ENCODE measurements at places on chromosomes 12 and 14.

GRCh38 chr14:33781236-33781635, 169.6 kb downstream of the EGLN3 start:
- DNase-seq: no peak

- no peak for DNase-seq
Measured at GRCh38 chr12:113659015-113659414, 187.3 kb upstream of the LHX5 start.

DNA sequence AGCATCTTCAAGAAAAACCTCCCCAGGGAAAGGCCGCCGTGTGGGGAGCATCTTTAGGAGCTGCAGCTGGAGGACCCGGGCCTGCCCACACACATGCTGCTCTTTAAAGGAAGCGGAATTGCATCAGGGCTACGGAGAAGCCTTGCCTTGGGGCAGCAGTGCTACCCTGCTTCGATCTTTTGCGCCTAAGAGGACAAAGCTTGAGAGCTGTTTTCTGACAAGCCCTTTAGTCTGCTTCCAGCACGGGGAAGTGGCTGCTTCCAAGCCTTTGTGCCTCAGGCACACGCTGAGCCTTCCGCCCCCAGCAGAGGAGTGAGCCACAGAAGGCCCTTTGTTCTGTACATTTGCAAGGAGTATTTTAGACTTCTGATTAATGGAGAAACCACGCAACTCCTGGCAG, 31.5 kb downstream of the COA8 start:
- peak; percentile 59 for DNase-seq

DNA sequence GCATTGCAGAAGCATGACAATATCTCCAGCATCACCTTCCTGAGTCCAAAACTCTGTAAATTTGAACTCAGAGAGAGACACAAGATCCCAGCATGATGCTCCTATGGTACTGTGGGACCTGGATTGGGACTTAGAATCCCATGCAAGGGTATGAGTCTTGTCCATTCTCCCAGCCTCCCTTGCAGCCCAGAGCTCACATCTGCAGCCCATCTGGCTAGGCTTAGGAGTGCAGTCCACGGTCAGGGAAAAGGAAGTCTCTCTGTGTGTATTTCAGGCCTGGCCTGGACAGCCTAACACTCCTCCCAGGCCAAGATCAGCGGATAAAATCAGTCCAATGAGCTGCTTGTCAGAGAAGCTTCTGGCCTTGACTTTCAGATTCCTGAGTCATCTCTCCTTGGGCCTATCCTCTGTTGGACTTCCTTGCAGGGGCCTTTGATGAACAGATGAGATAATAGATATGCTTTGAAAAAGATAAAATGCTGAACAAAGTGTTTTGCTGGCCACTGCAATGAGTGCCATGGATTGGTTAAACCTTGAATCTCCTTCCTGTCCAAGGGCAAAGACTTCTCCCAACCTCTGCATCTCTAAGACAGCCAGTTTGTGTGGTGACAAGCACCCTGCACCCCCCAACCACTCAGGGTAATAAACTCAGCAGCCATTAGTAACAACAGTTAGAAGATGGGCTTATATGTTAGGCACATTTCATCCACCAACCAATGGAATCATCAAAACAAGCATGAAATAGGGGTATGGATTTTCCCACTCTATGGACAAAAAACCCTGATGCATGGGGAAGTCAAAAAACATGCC, 412.8 kb upstream of the TBX3 start:
- DNase-seq: no peak

- no peak for DNase-seq
Measured at GRCh38 chr14:45790293-45790692, 537.3 kb upstream of the MIS18BP1 start.

DNA sequence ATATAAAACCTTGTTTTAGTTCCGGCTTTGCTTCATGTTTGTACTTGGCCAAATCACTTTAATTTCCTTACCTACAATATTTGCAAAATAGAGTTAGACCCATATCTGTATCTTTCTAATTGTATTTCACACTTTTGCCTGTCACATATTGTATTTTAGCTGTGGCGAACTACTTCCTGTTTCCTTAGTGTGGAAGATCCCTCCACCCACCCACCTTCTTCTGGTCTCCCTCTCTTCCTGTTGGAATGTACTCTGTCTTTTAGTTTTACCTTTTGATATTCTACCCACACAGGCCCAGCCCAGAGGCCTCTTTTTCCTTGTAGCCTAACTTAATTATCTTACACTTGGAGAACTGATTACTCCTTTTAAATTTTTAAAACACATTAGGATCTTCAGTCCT, 78.2 kb downstream of the SCN8A start:
- DNase-seq: no peak

- DNase-seq: no peak
Measured at GRCh38 chr14:59419303-59419702, 45.9 kb downstream of the GPR135 start.

GRCh38 chr12:107418981-107419380, 266.6 kb upstream of the PWP1 start:
- no peak for DNase-seq

GRCh38 chr12:109879351-109880042, 844 bp downstream of the GLTP start:
- DNase-seq: no peak

DNA sequence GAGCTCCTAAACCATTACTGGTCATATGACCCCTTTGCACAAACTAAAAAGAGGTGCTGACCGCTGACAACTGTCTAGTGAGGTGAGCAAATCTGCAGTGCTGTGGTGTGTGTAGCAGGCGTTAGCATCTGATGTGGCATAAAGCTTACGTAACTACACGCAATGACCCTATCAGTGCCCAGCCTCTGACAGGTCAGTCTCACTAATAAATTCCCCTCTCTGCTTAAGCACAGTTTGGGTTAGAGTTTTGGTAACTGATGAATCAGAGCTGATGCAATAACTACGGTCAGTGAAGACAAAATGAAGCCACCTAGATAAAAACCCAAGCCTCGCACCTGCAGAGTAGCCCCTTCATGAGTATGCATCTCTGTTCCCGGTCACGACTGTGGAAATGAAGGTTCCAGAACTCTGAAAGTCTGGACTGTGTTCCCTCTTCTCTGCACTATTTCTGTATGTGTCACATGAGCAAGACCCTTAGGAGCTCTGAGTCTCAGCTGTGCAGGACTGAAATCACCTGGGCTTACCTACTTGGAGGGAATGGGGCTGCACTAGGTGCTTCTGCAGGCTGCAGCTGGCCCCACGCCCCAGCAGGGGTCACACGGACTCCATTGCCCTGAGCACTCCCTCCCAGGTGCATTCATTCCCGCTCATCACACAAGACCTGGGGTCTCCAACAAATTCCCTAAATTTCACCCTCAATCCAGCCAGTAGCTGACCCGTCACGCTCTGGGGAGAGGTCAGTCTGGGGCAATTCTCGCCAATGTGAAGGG, 54.4 kb downstream of the RIMBP2 start:
- DNase-seq: no peak

DNA sequence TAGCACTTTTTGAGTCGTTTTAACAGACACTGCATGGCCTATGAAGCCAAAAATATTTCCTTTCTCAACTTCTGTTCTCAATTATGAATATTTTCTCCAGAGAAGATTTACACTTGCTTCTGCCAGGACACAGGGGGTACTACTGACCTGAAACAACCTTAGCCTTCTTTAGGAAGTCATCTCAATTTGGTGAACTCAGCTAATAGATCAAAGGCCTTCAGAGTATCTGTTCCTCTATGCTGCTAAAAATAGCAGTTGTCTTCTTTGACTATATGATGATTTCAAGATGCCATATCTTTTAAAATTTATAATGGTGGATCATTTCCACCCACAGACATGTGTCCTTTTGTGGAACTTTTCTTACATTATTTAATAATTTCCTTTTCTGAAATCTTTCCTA, 14.0 kb upstream of the NDUFA12 start:
- DNase-seq: no peak

DNA sequence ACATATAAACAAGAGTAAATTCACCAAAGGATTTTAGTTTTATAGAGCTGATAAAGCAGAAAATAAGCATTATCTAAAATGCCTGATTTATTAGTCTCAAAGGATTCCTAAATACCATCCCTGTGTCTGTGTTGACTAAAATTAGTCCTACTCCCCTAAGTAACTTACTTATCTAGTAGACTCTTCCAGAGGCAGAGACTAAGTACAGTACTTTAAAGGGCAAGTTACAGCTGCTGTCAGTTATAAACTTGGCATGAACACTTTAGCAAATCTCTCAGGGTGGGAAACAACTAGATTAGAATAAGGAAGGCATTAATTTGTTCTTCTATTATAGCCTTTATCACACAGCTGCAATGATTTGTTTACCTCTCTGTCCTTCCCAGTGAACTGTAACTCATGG, 46.0 kb downstream of the ATP2B1 start:
- DNase-seq: no peak

DNA sequence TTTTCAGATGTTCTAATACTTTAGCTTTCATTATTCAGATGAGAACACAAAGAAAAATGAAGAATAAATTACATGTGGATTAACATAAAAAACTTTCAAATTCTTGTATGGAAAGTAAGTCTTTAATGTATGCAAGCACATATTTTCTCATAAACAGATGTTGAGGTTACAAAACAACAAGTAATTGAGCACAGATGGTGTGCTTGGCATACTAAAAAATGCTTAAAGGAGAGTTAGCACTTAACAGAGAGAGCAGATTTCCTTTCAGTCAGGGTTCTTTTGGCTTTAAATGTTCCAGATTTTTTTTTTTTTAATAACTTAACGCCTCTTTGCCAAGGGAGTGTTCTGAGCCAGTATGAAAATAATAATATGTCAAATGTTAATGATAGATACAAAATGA, 96.0 kb downstream of the RASSF9 start:
- DNase-seq: no peak

DNA sequence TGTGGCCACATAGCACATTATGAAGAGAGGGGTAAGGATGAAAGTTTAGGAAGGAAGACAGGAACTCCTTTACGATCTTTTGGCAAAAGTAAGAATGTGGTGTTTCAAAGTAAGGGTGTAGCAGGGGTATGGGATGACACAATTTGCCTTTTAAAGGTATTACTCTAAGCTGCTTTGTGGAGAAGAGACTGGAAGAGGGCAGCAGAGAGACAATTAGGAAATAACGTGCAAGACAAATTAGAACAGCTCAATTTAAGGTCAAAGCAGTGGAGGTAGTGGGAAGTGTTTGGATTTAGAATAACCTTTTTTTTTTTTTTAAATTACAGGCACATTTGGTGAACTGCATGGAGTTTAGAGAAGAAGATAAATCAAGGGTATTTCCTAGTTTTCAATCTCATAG, 342.6 kb downstream of the NOVA1 start:
- DNase-seq: peak; percentile 25

GRCh38 chr14:61802010-61802568, 39.9 kb downstream of the SNAPC1 start:
- DNase-seq: no peak

- DNase-seq: no peak
Measured at GRCh38 chr12:102167821-102168604, 29.6 kb downstream of the PMCH start.

GRCh38 chr14:103132381-103133209, 9.3 kb downstream of the TNFAIP2 start:
- DNase-seq: no peak

DNA sequence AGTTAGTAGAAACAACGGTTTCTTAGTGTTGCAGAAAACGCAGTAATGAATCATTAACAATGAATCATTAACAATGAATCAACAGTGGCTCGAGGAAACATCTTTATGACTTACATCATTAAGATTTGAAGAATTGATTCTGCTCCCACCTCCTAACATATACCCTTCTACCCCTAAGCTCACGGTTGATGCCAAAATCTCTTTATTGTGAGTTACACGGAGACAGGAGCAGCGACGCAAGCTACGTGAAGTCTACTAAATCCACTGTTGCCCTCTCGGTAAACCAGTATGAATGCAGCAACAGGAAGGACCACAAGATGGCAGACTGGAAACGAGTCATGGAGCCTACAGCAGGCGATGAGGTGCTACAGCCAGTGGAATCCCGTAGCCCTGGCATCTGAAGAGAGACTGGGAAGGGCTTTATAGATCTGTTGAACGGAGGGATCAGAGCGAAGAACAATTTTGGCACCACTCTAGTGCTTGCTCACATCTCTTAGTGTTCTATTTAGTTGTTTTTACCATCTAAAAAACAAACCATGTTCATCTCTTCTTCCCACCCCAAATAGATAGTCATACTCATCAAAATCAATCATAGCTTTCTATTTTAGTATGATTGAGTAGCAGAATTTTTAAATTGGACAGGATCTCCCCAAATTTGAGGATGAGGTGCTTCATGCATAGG, 332.7 kb downstream of the DUSP6 start:
- DNase-seq: peak; percentile 78

DNA sequence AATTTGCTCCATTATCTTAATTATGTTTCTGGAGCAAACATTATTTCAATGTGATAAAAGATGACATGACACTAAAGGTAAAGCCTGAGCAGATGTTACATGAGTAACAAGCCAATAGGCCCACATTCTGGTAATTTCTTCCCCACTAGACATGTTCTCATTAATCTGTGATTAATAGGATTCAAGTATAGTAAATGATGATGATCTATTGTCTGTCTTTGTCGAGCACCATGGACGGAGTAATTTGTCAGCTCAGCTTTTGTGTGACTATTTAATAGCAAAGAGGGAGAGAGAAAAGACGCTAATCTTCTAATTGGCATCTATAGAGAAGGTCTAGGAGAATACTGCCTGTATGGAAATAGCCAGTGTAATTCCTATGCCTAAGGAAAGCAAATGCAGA, 62.2 kb upstream of the INSM2 start:
- DNase-seq: no peak

- DNase-seq: no peak
Measured at GRCh38 chr14:75456069-75456996, 28.5 kb downstream of the JDP2 start.

DNA sequence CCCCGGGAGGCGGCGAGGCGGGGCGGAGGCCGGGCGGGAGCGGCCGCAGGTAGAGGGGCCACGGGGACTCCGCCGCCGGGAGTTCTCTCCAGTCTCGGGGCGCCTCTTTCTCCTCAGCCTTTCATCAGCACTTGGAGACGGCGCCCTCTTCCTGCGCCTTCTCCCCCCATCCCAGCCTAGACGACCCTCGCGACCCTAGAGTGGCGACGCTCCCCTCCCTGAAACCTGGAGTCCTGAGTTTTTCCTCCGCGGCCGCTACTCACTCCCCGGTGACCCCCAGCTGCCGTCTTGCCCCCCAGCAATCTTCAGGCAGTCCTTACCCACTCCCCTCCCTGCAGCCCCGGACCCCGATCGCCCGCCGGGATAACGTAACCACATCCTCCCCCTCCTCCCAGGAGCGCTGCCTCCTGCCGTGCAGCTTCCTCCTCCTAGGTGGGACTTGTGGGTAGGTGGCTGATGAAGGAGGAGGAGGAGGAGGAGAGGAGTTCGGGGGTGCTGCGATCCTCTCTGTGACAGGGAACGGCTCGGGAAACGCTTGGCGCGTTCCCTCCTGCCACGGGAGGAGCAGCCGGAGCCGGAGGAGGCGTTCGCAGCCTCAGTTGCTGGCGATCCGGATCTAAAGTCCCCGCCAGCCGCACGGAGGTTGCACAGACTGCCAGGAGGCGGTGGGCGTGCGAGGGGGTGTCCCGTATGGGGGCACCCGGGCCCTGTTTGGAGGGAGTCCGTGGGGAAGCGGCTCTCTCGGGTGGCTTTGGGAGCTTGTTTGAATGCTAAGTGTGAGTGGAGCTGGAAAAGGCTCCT, 891 bp downstream of the PLEKHA5 start:
- peak; percentile 36 for DNase-seq

All from NCI-H1092 treated with DMSO at 0.1 percent for 48 hours (cell line).